ENCODE measurements at places on chromosomes 1 and 21.

- DNase-seq = no peak
Observed at GRCh38 chr1:209103092-209103491, 480.4 kb upstream of the CAMK1G start.

DNA sequence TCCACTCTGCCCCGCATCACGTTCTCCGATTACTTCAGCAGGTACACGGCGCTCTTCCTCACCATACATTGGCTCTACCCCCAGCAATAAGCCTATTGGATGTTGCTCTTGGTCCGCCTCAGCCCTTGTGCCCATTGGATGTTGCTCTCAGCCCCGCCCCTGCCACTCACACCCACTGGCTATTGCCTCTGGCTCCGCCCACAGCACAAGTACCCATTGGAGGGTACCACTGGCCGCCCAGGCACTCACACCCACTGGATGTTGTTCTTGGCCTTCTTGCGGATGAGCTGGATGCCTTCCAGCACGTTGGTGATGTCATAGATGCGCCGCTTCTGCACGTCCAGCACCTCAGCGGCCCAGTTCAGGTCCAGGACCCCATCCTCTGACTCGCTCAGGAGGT is 9.4 kb downstream of the E2F2 start:
- DNase-seq = no peak

GRCh38 chr21:16324630-16325029 is 594.8 kb downstream of the USP25 start:
- no peak for DNase-seq

- no peak for DNase-seq
Observed at GRCh38 chr21:41725421-41726031, 41.3 kb downstream of the RIPK4 start.

DNA sequence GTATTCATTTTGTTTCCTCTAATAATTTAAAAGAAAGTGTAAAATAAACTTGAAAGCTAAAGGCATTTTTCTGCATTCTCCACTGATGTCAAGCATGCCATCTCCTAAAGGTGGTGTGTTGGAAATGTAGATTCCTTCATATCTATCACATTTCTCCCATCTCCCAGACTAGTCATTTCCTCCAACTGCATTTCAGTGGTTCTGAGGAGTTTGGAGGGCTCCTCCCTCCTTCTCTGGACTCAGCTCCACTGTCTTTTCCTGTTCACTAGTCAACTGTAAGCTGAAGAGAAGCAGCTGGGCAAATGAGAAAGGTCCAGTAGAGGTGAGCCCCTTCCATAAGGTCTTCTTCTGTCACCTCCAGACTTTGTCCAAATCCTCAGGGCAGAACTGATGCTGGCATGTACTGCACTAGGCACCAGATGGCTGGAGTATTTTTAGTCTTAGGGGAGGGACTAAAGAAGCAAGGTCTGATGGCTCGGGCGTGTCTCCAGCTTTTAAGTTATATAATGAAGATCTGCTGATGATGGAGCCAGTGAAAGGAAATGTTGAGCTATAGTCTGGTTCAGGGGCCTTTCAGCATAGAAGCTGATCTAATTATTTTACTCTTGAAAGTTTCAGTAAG is 186.1 kb downstream of the NTNG1 start:
- no peak for DNase-seq

- DNase-seq = no peak
Observed at GRCh38 chr1:175269151-175269550, 76.6 kb upstream of the KIAA0040 start.

- DNase-seq = no peak
Observed at GRCh38 chr1:1901641-1902294, 10.9 kb upstream of the GNB1 start.

- peak; percentile 54 for DNase-seq
Observed at GRCh38 chr21:39016740-39017315, 166.4 kb downstream of the PSMG1 start.

DNA sequence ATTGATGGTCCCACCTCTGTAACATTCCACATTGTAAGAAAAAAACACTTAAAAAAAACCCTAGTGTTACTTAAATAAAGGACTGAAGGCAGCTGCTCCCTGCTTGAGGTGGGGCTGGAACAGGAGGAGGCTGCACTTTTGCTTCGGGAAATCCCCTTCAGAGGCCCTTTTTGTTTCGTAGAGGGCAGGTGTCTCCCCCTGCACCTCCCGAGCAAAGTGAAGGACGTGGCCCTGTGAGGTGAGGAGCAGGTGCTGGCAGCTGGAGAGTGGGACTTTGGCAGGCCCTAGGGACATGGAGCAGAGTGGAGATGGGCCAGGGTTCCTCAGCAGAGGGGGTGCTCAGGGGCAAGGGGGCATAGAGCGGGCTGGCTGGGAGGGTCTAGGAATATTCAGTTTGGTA is 33.4 kb upstream of the WNT4 start:
- no peak for DNase-seq

DNA sequence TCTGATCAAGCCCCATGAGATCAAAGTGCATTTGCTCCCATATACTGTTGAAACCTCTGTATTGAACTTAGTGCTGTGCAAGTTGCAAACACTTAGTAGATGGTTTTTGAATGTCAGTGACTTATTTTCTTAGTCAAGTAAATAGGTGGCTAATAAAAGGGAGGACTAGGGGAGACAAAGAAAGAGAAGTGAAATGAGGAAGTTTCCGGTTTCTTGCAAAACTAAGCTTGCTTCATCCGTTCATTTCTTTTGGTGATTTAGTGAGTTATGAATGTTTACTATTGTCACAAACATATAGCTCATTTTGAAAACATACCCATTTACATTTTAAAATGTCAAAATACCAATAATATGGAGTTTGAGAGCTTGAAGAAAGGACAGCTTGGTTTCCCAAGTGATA is 23.0 kb downstream of the ADAMTS5 start:
- no peak for DNase-seq

GRCh38 chr21:44589586-44590305 is 2.6 kb downstream of the KRTAP10-6 start:
- no peak for DNase-seq

GRCh38 chr21:42164818-42165217 is 54.1 kb upstream of the ABCG1 start:
- DNase-seq = no peak

DNA sequence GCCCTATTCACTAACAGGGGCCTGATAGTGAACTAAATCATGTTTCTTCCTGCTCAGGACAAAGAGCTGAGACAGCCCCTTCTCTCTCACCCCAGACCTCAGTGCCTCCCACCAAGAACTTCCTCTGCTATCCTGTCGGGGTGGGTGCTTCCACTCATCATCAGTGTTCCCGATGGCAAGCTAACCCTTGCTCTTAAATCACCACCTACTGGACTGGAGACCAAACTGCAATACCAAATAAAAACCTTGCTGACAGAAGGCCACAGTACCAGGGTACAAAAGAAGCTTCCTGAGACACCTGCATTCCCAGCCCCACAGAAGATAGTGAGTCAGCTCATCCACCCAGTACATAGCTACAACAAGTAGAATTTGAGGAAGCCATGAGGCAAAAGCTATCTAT is 799.5 kb downstream of the LTN1 start:
- no peak for DNase-seq

DNA sequence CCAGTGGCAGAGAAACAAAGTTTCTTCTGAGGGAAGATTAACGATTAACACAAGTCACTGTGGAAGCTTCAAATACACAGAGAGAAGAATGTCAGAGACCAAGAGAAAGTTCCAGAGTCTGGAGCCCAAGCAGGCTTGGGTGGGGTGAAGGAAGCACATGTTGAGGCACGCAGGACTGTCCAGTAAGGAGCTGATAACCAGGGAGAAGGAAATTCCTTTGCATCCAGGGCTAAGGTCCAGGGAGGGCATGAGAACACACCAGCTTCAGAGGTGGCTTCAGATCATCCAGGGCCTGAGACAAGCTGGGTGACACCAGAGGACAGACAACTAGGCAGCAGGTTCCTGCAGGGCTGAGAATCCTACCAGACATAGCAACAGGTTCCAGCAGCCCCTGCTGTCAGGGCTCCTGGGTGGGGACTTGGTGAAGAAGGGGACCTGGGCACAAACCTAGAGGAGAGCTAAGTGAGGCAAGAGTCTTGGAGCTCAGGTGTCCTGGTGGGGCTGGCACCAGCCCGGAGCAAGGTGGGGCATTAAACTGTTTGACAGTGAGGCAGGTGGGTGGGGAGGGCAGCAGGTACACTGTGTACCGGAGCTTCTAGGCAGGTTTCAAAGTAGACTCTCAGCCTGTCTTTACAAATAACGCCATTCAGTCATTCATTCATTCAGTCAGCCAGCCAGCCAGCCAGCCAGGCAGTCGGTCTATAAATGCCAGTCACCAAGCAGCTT is 2.6 kb upstream of the SPRR1A start:
- DNase-seq = no peak

DNA sequence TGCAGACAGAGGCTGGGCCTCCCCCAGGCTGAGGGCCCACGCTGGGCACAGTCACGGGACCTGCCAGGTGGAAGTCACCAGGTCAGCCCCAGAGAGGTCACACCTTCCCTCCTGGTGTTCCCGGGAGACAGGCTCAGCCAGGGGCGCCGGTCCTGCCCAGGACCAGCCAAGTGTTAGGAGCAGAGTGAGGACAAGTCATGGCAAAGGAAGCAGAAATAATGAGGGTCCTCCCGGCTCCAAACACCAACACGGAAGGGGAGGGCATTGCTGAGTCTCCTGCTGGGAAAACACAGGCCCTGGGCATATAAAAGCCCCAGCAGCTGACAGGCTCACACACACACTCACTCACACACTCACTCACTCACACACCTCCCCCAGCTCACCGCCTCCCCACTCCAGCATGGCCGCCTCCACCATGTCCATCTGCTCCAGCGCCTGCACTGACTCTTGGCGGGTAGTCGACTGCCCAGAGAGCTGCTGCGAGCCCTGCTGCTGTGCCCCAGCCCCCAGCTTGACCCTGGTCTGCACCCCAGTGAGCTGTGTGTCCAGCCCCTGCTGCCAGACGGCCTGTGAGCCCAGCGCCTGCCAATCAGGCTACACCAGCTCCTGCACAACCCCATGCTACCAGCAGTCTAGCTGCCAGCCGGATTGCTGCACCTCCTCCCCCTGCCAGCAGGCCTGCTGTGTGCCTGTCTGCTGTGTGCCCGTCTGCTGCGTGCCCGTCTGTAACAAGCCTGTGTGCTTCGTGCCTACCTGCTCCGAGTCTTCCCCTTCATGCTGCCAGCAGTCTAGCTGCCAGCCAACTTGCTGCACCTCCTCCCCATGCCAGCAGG is at the start of gene KRTAP10-10:
Gene KRTAP10-10 (plus strand): TSS at position 339 of the 833 bp plus-strand sequence. CDS start 62 bp downstream, at position 401.
- no peak for DNase-seq

DNA sequence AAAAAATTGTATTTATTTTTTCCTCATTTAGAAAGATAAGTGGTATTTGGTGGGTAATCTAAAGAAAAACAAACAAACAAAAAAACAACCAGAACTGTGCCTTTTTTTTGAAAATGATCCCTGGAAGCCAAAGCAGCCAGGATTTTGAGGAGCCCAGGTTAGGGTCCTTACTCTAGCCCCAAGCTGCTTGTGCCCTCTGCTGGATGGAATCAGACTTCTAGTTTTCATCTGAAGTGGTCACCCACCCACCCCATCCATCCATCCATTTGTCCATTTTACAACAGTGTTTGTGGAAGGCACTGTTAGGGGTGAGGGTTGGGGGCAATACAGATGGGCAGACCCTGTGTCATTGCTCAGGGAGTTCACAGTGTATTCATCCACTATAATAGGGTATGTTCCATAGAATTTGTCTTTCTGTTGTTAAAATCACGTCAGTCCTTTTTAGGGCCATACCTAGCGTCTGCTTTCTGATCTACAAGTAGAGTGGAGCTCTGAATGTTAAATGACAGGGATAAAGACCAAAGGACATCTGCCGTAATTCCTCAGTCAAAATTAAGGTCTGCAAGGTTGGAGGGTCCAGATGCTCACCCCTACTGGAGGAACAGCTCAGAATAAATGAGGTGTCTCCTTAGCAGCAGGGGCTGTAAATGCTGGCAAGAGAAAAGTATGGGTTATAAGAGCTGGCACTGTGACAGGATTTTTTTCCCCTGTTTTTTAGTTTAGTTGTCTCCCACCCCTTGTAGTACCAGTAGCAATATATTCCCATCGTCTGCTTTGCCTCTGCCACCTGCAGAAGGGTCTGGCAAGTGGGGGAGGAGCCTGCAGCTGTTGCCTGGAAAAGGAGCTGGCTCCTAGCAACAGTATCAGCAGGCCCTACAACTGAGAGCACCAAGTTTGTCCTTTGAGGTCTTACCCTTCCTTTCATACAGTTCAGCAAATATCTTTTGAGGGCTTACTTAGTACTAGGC is 3.2 kb downstream of the LRRC42 start:
- DNase-seq = no peak

- DNase-seq = peak; percentile 78
Observed at GRCh38 chr1:226702957-226703831, 35.9 kb downstream of the ITPKB start.

- no peak for DNase-seq
Observed at GRCh38 chr1:248730507-248731335, 24.8 kb downstream of the LYPD8 start.

GRCh38 chr1:61273167-61273705 is 190.9 kb downstream of the NFIA start:
- peak; percentile 66 for DNase-seq

DNA sequence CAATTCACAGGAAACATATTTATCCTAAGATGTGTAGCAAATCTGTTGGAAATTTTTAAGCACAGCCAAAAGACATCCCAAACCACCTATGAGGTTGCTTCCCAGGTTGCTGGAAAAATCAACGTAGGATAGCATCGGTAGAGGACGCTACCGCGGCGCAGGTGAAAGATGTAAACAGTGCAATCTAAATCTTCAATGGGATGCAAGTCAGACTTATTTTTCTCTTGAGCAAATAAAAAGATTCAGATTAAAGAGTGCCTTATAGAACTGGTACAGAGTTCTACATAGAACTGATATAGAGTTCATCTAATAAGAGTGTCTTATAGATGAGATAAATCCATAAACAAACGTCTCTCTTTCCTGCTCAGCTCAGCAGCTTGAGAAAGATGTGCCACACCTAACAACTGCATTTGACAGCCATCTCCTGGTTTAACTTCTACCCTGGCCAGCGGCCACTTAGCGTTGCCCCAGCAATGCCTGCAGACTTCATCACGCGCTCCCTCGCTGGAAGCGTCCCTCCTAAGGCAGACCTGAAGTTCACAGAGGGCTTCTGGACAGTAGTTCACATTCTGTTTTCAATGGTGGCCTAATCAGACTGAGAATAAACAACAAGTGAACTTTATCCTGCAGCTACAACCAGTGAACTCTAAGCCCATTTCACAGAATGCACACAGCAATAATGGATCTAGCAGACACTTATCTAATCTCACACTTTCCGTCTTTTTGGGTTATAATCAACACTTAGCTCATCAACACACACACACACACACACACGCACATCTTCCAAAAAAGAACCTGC is 164.5 kb downstream of the TOMM20 start:
- no peak for DNase-seq

GRCh38 chr1:193703655-193704054 is 517.2 kb upstream of the B3GALT2 start:
- no peak for DNase-seq

- DNase-seq = no peak
Observed at GRCh38 chr1:204463125-204464060, 31.2 kb downstream of the PIK3C2B start.

DNA sequence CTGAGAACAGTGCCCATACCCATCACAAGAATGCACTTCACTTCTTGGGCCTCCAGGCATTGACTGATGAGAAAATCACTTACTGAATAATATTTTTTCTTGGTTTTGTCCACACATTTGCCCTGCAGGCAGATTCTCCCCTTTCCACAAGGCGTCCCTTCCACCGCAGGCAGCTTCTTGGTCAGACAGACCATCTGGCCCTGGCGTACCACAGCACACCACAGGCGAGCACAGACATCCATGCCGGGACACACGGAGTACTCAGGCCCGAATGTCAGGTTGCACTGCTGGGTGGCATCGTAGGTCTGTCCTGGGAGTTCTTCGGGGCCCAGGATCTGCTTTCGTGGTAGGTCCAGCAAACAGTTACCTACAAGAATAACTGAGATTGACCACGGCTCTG is 32.5 kb downstream of the ADAMTS5 start:
- no peak for DNase-seq

GRCh38 chr1:33260439-33260838 is 4.1 kb downstream of the ZNF362 start:
- DNase-seq = no peak
